T1000 (cell line): ENCODE measurements at places on chromosomes 11 and 22.

- DNase-seq: no peak
Observed at GRCh38 chr11:133570376-133570775, 38.1 kb upstream of the OPCML start.

- no peak for DNase-seq
Observed at GRCh38 chr11:17540807-17541206, 3.4 kb downstream of the USH1C start.

DNA sequence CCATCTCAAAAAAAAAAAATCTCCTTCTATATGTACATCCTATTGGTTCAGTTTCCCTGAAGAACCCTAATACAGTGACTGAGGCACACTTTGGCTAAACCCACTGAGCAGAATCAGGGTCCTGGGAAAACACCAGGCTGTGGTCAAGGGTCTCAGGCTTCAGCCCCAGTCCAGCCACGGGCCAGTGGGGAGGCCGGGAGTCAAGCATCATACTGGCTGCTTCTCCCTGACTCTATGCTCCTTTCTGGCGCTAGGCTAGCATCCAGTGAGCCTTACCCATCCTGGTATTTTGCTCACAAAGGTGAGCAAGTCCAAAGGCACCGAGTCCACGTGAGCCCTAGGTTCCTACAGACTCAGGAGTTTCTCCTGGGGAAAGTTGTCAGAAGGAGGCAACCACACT is 752.5 kb downstream of the BRD1 start:
- DNase-seq: no peak

DNA sequence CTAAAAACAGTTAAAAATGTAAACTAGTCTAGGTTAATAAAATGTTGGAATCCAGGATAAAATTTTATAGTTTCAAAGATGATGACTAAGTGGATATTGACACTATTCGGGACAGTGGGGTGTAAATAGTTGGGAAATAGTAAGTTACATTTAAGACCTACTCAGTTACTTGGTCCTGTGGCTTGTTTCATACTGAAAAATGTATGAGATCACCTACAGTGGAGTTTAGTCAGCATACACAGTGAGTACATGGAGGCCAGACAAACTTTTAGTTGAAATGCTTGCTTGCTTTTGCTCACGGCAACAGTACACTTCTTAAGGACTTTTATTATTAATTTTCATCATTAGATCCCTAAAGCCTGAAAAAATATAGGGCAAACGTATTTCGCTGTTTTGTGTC is 16.1 kb downstream of the TRIM22 start:
- no peak for DNase-seq

DNA sequence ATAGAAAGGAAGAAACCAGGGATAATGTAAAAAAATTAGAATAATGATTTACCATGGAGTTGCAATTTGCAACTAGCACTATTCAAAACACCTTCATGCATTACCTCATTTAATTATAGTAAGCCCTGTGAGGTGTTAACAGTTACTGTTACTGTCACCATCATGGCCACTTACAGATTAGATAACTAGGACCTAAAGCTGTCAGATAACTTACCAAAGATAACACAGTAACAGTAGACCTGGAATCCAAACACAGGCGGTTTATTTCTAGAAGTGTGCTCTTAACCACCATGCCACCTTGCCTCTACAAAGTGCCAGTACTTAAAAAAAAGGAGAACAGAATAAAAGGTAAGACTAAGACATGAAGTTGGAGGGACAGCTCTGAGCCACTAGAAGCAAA is 11.1 kb upstream of the LARGE1 start:
- DNase-seq: no peak

- no peak for DNase-seq
Observed at GRCh38 chr11:122165607-122166371, 49.8 kb upstream of the BLID start.

- no peak for DNase-seq
Observed at GRCh38 chr11:125923633-125924032, 19.3 kb downstream of the DDX25 start.

- DNase-seq: no peak
Observed at GRCh38 chr11:85950317-85951048, 95.3 kb downstream of the CCDC83 start.

DNA sequence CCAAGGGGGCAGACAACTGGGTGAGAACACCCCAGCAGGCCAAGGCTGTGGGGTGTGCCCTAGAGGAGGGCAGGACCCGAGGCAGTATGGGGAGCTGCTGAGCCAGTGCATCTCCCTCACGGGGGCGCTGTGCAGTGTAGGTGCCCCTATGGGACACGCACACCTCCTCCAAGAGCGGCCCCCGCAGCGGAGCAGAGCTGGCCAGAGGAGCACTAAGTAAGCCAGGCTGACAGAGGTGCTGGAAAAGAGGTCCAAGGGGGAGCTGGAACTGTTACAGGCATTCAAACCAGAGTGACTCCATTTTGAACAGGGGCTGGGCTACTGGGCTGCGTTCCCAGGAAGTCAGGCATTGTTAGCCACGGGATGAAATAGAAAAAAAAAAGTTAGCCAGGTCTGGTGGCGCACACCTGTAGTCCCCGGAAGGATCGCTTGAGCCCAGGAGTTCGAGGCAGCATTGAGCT is 41.8 kb downstream of the TST start:
- no peak for DNase-seq

GRCh38 chr11:19091366-19091765 is 25.6 kb upstream of the ZDHHC13 start:
- no peak for DNase-seq
